GM12891 (cell line): ENCODE measurements at places on chromosomes 7 and 10.

- no peak for DNase-seq
These were observed 281.9 kb downstream of the PPP1R3A start for GRCh38 chr7:113636727-113637421.

GRCh38 chr10:77004917-77005564, 632.6 kb downstream of the KCNMA1 start:
- DNase-seq, result no peak

GRCh38 chr7:139669106-139670061, 108.4 kb downstream of the HIPK2 start:
- no peak for DNase-seq

DNA sequence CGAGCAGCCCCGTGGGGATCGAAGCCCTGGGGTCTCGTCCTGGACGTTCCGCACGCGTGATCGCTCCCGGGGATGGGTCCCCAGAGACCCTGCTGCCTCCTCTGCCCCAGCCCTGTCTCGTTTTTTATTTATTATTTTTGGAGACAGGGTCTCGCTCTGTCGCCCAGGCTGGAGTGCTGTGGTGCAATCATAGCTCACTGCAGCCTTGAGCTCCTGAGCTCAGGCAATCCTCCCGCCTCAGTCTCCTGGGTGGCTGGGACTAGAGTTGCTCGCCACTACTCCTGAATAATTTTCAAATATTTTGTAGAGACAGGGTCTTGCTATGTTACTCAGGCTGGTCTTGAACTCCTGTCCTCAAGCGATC, 319 bp upstream of the STX1A start:
- DNase-seq, result no peak

- no peak for DNase-seq
These were observed 4.7 kb upstream of the PLXDC2 start for GRCh38 chr10:19811540-19811939.

- no peak for DNase-seq
These were observed 8.9 kb downstream of the ANXA11 start for GRCh38 chr10:80196270-80196949.

DNA sequence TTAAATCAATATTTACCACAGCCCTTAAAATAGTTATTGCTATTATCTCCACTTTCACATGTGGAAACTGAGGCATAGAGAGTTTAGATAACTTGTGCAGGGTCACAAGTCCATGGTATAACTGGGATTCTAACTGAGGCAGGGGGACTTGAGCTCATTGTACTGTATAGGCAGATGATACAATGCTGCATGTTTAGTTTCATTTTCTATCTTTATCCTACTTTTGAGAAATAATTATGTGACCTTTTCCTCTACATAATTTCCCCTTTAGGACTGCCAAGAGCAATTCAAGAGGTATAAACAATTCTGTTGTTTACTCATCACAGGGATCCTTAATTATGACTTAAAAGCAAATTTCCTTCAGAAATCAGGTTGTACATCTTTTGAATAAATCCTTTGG, 193.1 kb downstream of the SUGCT start:
- no peak for DNase-seq

- no peak for DNase-seq
These were observed 32.7 kb downstream of the EEPD1 start for GRCh38 chr7:36185756-36186155.

DNA sequence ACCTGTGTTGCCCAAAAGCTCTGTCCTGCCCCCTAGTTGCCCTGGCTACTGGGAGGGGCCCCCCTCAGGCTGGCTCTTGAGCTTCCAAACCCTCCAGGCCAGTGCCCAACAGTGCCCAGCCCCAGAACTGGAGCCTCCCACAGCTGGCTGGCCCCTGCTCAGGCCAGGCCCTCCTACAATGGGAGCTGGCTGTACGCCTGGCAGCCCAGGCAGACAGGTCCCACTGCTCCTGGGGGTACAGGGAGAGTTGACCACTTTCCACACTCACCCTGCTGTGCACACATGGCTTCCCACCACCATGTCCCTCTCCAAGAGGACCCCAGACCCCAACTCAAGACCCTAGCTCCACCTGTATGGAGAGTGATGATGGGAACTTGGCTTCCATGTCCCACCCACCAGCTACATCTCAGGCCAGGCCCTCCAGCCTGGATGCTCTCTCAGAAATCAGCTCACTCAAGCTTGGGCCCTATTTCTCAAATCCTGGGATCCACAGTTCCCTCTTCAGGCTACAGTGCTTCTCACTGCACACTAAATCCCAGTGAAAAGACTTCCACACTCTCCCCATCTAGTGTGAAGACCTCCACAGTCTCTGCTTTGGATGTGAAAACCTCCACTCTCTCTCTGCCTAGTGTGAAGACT, 92.6 kb downstream of the OAT start:
- DNase-seq, result no peak

- no peak for DNase-seq
These were observed 3.8 kb downstream of the TMEM184A start for GRCh38 chr7:1552200-1552599.

DNA sequence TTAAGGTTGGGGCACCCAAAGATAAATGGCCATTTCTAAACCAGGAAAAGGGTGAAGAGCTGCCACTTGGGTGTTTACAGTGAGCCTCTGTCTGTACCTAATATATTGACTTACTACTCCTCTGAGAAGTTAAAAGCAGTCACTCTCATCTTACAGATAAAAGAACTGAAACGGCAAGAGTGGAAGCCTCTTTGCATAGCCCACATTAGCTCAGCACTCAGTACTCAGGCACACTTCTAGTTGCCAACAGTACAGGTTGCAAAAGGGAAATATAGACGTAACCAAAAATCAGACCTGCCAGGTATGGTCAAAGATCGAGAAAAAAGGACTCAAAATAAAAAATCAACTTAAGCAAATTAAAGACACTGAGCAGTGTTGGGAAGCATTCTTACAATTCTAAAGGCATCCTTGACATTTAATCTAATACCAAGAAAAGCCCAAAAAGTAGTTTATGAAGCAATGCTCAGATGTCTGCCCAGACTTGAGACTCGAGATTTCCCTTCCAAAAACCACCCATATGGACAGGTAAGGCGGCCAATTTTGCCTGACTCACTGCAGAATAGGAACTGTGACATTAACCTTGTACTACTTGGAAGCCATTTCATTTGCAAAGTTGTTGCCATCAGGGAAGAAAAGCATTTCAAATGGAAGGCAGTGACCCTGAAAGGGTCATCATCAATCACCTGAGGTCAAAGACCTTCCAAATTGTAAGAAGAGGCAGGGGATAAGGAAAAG, 139.3 kb downstream of the SLC25A13 start:
- peak; percentile 3 for DNase-seq

DNA sequence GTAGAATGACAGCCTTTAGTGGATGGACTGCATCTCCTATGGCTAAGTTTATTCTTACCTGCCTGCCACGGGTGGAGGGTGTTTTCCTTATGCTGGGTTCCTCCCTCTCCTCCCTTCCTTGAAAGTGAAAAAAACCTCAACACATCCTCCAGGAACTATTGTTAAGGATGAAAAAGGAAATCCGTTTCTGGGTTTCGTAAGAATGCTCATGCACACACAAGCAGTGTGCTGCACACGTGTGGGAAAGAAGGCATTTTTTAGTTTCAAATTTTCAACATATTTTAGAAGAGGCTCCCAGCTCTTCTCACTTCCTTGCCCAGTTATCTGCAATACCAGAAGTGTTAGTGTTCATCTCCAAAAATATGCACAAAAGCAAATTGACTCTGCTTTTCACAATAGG, 90.6 kb downstream of the FAM171A1 start:
- no peak for DNase-seq

DNA sequence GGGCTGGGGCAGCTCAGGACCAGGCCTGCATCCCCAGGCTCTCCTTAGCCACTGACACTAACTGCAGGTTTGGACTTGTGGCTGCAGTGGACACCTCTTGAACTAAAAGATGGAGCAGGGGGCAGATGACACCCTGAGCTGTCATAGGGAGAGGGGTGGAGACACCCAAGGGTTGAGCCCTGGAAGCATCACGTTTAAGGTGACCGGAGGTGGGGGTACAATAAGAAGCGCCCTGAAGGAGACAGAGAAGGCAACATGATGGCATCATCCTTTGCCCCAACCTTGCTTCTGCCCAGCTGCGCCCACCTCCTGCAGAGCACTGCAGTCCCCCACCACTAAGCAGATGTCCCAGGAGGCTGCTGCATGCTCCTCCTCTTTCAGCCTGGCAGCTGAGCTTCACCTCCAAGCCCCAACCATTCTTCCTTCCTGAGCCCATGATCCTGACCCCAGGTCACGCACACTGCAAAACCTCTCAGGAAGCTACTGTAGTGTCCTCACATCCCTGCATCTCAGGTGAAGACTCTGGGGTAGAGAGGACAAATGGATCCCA, 25.5 kb downstream of the OGDHL start:
- no peak for DNase-seq

- no peak for DNase-seq
These were observed 49.2 kb downstream of the PTTG1IP2 start for GRCh38 chr7:90518630-90519029.

DNA sequence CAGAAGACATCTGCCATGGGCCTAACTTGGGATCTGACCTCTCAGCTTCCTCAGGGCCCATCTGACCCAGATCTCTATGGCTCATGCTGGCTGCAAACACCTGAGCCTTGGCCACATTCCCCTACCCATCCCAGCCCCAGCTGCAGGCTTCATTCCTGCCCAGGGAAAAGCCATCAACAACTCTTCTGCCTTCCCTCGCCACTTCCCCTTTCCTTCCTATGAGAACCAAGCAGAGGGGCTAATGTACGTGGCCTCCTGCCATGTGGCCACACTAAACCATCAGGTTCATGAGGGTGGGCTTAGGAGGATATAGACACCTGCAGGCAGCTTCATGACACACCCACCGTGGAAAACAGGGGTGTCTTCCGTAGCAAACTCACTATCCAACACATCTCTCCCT, 312.2 kb downstream of the GALNT17 start:
- no peak for DNase-seq

DNA sequence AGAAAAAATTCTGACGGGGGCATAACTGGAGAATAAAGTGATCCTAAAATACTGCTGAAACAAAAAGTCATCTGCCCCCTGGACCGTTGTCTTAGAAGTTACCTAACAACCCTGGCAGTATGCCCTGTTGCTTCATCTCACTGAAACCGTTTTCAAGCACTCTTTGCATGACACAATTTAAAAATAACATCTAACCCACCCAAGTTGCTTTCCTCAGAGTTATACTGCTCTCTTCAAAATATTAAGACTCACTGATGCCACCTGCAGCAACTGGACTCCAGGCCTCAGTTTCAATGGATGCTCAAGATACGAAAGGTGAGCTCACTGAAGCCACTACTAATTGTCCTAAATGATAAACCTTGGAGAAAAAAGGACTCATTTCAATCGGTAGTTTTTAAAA, 57.4 kb downstream of the CDK6 start:
- DNase-seq, result no peak

DNA sequence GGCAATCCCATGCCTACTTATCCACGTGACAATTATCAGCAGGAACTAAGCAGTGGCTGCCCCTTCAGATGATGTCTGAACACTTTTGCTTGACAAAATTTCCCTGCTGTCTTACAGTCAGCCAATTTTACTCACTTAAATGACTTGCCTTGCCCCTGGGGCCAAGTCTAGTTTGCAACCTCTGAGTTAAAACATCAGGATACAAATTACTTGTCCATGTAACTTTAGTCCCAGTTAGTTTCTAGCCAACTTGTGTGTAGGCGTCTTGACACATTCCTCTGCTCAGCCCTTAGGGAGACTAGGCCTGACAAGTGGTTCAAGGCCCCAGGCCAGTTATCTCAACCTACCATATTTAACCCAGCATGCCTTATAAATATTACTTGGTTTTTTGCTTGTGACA, 11.6 kb upstream of the TYSND1 start:
- DNase-seq, result no peak

- DNase-seq, result no peak
These were observed 203.7 kb downstream of the SORCS1 start for GRCh38 chr10:106960812-106961211.

- DNase-seq, result no peak
These were observed 2.7 kb downstream of the TMEM176A start for GRCh38 chr7:150803161-150803860.

DNA sequence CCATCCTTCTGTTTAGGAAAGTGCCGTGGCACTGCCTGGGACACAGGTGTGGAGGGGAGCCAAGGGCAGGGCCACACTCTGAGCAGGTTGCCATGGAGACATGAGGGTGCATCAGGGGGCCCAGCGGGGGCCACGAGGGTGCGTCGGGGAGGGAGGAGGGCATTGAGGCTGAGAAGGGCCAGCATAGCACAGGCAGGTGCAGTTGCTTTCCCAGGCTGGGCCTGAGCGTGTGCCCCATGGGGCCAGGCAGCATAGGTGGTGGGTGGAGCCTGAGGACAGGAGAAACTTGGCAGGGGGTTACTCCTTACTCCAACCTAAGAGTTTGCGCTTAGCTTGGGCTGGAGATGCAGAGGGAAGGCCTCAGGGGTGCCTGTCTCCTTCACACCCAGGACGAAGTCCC, 15.2 kb downstream of the YKT6 start:
- DNase-seq, result peak; percentile 9

DNA sequence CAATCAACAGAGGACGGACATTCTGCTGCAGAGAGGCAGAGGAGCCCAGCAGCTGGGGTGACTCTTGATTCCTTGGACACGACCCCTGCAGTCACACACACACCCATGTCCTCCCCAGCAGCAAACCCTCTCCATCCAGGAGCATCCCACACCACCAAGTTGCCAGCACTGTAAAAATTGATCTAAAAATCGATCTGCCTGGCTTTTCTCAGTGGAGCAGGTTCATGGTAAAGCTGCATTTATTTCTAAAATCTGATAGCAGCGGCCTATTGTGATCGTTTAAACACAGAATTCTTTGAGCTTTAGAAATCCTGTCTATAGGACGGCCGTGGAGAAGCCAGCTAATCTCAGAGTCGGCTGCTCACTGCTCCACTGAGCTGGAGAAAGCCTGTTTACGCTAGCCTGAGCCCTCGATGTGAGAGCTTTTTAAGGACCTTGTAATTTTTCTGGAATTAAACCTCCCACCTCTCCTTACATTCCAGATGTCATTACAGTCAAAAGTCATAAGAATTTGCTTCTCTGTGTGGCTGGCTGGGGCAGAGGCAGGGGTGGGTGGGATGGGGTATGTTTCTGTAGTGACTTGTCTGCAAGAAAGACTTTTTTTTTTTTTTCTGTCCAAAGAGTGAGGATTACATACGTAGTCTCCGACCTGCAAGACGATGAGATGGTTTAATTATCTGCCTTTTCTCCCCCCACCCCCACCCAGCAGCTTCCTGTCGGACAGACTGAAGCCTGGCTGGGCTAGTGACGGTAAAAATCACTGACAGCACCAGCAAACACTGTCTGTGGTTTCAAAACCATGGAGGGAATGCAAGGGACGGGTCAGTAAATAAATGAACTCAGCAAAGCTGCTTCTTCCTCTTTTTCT, 31.6 kb downstream of the TRIM8 start:
- DNase-seq, result no peak
